ENCODE measurements at places on chromosomes 1 and 21.

GRCh38 chr1:176110203-176110602 lies 96.9 kb downstream of the COP1 start:
- no peak for DNase-seq

DNA sequence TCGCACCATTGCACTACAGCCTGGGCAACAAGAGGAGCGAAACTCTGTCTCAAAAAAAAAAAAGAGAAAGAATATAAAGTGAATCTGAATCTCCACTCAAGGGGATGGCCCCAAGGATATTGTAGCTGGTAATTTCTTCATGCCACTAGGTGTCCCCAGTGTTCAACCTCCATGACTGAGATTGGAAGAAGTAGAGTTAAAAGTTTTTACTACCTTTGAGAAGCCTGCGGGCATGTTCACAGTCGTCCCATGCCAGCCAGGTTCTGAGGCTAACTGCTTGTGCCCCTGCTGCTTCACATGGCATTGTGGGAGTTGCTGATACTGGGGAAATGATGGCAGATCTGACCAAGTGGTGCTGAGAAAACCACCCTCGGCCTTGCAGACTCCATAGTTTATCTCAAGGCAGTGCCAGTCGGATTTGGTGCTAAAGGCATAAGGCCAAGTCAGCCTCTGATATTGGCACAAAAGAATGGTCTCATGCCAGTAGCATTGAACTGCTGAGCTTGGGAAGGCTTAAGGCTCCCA lies 10.8 kb upstream of the SHISA4 start:
- no peak for DNase-seq

DNA sequence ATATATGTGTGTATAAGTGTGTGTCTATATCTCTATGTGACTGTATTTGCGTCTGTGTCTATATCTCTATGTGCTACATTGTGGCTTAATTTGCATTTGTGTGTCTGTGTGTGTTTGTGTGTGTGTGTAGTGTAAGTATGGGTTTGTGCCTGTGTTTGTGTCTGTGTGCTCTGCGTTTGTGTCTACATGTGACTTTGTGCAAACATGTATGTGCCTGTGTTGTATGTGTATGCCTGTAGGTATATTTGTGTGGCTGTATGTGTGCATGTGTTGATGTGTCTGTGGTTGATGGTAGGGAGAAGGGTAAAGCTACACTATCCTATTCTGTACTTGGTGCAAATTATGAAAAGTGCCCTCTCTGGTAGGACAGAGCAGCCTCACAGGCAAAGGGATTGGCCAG lies 7.3 kb upstream of the FGGY start:
- no peak for DNase-seq

- no peak for DNase-seq
Observed at GRCh38 chr21:34996304-34997101, 52.6 kb downstream of the RUNX1 start.

DNA sequence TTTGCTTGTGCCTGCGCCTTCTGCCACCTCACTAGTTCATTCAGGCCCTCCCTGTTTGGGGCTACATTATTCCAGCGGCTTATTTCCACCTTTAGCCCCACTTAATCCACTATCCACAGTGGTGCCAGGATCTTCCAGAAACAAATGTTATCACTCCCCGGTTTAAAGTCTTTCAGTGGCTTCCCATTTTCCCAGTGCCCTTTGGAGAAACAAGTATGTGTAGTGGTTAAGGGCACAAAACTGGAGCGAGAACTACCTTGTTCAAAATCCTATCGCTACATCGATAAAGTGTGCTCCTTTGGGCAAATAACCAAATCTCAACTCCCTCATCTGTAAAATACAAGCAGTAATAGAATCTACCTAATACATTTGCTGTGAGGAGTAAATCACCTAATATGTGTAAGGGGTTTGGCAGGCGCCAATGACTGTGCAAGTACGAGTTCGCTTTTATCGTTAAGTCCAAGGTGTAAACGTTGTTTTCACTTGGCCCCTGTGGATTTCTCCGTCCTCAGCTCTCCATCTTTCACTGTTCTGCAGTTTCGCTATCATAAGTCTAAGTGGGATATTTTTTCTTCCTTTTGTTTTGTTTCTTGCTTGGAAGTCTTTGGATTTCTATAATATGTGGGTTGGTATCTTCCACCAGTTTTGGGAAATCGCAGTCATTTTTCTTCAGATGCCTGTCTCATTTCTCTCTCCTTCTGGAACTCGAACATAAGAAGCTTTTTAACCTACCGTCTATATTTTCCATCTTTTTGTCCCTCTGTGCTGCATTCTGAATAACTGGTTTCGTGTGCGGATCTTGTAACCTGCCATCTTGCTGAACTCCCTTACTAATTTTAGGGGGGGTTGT lies 844 bp upstream of the MEAF6 start:
- DNase-seq: no peak

GRCh38 chr21:31193761-31194160 lies 150.3 kb downstream of the TIAM1 start:
- no peak for DNase-seq
